Stimulated activated CD4-positive, alpha-beta T cell treated with anti-CD3 and anti-CD28 coated beads, Interleukin-2, amount 100 ng/mL, for 24 hours (primary cell): ENCODE measurements at places on chromosomes 12 and 14.
A peak's percentile ranks its signal among the peaks of the same experiment; 100 is the strongest.

DNA sequence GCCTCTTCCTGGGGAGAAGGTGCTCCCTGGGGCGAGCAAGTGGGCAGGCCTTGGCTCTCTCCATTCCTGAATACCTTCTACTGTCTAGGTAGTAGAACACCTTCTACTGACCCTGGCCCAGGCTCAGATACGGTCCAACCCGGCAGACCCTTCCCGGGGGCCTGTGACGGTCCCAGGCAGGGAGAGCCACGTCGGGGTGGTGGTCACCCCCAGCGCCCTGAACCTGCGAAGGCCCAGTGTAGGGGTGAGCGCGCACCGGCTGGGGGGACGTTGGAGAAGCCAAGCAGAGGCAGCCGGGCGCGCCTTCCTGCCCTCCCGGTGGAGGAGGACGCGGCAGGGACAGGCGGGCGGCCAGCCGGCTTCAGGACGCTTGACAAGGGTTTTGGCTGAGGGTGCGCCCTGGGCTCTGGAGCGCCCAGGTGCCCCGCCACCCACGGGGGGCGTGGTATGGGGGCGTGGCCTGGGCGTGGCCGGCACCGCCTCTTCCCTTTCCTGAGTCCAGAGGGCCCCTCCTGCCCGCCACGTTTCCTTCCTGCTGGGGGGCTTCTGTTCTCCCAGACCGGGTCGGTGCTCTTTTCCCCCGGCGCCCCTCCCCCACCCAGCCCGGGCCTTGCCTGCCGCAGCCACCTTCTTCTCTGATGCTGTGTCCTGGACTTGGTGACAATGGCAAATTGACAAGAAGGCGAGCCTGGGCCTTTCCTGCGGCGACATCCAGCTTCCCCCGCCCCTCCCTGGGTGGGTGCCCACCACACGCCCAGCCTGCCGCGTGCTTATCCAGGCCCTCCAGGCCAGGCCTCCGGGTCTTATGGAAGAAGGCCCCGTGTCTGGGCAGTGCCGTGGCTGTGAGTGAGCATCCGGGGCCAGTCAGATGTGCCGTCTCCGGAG lies 24.5 kb upstream of the PPP1R13B start:
- DNase-seq, result peak; percentile 87

- DNase-seq, result no peak
Observed at GRCh38 chr12:76266797-76267196, 81.4 kb downstream of the BBS10 start.

DNA sequence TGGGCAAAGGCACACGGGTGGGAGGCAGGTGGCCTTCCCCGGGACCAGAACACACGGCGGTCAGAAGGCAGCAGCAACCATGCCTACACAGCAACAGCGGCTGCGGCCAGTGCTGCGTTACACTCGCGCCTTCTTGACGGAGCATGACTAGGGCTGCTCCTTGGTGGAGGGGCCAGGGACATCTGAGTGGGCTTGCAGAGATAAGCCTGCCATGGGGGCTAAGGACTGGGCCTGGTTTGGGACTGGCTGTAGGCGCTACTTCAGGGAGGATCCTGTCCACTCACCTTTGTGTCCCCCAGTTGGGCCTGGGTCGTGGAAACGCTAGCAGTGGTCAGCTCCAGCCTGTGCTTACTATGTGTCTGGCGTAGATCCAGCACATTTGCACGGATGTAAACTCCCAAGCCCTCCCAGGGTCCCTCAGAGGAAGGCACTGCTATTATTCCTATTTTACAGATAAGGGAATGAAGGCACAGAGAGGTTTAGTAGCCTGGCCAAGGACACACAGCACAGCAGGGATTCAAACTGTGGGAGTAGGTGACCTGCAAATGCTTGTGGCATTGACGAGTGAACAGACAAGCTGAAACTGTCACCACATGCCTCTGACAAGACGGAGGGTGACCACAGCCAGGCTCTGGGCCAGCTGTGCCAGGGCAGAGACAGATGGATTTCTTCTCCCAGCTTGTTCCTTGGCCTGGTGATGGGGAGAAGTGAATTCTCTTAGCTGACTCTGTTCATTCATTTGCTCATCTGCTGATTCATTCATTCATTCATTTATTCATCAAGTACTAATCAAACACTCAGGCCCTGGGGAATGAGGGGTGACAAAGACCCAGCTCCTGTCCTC lies 31.9 kb upstream of the DLK1 start:
- no peak for DNase-seq

- DNase-seq, result no peak
Observed at GRCh38 chr14:103745424-103745823, 29.8 kb downstream of the ZFYVE21 start.

DNA sequence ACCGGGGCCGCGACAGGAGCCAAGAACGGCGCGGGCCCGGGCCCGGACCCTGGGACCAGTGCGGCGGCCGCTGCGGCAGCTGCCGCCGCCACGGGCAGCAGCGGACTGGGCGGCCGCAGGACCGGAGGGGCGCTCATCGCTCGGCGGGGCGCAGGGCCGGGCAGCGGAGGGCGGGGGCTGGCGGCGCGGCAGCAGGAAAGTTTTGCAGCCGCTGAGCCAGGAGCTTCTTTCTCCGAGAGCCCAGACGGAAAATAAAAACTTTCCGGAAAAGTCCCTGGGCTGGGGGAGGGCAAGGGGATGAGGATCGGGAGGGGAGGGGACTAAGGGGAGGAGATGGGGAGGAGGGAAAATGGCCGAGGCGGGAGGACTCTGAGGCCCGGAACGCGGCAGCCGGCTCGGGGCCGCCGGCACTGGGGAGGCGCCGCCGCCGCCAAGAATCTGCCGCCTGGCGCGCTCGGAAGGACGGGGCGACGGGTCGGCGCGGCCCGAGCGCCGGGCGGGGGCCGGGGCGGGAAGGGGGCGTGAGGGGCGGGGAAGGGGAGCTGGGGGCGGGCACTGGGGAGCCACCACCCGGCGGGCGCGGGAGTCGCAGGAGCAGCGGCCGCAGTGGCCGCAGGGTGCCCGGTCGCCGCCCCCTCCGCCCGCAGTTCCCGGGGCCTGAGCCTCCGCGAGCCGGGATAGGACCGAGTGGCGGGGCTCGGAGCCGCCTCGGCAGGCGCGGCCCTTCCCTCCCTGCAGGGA lies at the start of gene PRKD1:
PRKD1 (minus strand) TSS at position 472 of the 741 bp plus-strand sequence.
- peak; percentile 4 for DNase-seq

DNA sequence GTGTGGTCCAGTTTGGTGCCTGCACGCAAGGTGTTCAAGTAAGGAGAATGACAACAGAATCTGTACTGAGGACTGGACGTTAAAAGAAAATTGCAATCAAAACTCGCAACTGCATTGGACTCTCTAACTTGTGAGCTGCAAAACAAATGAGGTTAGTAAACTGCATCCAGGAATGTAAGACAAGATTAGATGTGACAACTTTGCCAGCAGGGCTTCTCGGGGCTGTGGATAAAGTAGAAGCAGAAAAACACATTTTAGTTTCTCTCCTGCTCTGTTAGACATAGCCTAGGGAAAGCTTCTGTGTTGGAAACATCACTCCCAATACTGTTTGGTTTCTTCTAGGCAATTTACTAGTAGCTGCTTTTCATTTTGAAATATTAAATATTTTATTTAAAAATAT lies 338.2 kb upstream of the NAV3 start:
- DNase-seq, result no peak

DNA sequence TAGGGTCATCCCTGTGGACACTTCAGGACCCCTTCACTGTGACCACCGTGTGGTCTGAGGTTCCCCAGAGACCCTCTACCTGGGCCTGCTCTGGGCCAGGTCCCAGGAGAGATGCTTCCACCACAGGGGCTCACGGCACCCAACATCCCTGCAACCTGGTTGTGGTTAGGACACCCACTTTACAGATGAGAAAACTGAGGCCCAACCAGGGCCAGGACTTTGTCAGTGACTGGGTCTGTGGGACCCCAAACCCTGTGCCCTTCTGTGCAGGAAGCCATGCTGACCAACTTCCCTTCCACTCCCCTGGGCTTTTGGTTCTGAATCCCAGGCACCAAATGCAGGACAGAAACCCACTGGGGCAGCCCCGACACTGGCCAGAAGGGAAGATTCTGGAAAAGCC lies 21.6 kb downstream of the BEGAIN start:
- DNase-seq, result no peak

DNA sequence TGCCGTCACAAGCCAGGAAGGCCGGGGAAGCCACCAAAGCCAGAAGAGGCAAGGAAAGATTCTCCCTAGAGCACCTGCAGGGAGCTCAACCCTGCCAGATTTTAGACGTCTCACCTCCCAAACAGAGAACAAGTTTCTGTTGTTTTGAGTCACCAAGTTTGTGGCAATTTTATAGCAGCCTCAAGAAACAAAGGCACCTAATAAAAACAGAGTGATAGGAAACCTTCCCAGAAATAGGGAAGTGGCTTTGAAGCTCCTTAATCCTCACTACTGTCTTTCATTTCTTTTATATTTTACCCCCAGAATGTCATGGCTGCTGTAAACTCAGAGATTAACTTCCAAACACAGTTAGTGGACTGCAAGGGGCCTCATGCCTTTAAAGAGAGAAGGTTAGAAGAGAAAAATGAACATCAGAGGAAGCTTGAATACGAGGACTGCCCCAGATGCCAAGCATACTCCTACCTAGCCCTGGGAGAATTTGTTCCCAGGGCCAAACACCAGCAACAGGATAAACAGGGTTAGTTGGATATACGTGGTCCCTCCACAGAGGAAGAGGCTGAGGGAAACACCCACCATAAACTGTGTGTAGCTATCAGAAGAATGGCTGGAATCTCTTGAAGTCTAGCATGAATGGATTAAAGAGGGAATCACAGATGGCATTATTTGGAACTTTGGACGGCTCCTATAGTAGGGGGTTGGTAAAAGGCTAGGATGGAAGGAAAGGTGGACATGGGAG lies 148.3 kb downstream of the KCNA5 start:
- no peak for DNase-seq

- DNase-seq, result no peak
Observed at GRCh38 chr14:100982762-100983161, 79.2 kb upstream of the RTL1 start.

DNA sequence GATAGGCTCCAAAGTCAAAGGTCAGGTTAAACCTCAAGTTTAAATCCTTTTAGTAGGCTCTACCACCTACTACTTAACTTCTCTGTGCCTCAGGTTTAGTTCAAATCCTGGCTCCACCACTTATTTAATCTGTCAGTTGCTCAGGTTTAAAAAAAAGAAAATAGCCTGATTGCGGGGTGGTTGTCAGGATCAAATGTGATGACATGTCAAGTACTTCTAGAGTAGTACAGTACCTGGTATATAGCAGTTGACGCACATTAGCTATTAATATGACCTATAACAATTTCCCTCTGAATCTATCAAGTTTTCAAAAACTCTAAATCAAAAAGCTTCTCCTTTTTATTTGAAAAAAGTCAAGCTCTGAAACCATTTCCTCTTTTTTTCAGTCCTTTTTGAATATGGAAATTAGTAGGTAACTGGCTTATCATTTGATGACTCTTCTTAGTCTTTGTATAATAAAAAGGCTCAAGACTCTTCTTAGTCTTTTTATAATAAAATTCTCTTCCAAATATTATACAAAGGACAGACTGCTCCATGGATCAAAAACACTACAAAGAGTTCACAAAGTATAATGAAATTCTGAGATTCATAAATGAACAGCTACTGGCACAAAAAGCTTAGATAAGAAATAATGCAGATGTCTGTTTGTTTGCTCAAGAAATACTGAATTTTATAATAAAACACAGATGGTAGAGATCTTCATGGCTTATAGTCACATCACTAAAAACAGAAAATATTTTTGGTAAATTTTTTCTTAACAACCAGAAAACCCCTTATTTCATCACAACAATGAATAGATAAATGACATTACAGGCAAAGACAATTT lies 5.0 kb downstream of the OSBPL8 start:
- no peak for DNase-seq

GRCh38 chr12:13713556-13714410 lies 267.6 kb downstream of the GRIN2B start:
- DNase-seq, result no peak

DNA sequence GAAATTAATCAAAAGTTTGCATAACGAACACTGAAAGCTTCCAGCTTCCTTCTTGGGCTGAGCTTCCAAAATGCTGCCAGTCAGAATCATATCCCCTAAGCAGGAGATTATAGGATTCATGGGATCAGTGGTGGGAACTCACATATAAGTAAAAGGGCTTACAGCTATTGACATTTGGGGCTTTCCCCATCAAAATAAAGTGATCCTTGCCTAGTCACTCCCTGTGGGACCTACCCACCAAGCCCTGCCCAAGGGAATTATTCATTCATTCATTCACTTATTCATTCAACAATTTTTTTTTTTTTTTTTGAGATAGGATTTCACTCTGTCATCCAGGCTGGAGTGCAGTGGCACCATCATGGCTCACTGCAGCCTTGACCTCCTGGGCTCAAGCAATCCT lies 47.5 kb upstream of the NR1H4 start:
- DNase-seq, result no peak
